ENCODE measurements at places on chromosomes 2 and 18.

DNA sequence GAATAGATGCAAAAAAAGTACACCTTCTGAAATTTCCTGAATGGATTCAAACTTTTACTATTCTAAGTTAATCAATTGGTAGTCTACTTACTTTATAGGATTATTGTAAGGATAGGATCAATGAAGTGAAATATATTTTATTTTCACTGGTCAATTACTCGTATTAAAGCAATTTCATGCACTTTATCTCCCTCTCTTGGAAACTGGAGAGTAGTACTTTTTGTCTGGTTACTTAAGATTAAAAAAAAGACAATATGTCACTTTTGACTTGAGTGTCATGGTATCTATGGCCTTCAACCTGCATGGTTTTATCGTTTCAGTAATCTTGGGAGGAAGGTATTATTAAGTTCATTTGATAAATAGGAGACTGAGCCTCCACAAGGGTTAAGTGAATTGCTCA, 1.0 kb upstream of the KYNU start:
- no peak for DNase-seq

DNA sequence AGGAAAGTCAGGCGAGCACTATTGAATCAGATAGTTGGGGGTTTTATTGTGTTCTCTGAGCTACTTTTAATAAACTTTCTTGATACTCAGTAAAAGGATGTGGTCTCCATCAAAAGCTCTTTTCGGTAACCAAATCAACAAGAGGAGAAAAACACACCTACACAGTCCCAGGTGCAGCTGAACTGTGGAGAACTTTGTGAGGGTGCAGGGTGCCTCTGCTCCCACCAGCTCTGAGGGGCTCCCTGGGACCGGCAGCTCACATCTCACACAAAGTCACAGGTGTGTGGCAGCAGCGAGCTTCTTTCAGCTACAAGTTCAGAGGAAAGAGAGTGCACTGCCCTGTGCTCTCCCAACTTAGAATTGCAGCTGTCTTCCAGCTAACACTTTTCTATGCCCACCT, 650.4 kb downstream of the RNF144A start:
- DNase-seq, result peak; percentile 83

- no peak for DNase-seq
These were observed 91.2 kb downstream of the GLI2 start for GRCh38 chr2:120826716-120827410.

DNA sequence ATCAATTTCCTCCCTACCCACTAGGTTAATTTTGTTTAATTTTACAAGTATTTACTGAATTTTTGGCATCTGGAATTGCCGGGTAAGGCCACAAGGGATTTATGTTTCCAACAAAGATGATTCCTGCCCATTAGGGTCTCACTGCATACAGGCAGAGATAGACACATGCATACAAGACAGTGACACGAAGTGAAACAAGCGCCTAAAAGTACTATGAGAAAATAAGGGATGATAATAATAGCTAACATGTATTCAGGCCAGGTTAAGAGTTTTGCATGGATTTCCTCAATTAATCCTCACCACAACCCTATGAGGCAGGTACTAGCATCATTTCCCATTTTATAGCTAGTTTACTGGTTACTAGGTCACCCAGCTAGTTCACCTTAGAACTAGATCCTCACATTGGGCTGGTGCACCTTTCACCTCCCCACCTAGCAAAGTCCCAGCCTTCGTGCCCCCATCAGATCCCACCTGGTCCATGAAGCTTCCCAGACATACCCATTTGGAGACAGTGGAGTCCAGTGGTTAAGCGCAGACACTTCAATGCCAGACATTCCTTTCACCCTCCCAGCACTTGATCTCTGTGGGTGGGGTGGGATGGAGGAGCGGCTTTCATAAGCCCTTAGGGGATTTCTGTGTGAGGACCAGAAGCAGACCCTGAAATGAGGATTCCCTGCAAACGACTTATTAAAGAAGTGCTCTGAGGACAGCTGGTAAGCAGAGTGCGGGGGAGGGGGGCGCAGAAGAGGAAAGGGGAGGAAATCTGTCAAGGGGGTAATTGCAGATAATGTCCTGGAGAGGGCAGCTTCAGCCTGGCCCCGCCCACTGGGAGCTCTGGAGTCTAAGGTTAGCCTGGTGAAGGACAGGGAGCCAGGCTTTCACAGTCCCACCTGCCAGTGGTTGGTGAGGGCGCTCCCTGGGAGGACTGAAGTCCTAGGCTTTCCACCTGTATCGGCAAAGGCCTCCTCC, 5.8 kb upstream of the DGUOK start:
- DNase-seq, result peak; percentile 39

DNA sequence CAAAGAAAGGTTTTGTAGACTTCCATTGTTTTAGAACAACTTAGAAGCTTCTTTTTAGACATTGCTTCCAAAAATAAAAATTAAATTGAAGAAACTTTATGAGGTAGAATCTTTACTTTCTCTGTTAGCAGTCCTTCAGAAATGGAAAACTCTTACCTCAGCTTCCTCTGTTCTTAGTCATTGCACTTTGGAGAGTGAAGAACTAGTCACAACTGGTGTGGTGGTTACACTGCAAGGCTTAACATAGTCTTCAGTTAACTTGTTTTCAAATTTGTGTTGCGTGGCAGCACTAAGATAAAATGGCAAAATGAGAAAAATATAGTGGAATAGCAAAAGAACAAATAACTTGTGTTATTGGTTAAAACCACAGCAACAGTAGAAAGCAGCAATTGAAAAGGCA, 332.6 kb downstream of the KIAA1328 start:
- DNase-seq, result no peak

- DNase-seq, result no peak
These were observed 92.7 kb downstream of the FAM124B start for GRCh38 chr2:224309176-224309575.

DNA sequence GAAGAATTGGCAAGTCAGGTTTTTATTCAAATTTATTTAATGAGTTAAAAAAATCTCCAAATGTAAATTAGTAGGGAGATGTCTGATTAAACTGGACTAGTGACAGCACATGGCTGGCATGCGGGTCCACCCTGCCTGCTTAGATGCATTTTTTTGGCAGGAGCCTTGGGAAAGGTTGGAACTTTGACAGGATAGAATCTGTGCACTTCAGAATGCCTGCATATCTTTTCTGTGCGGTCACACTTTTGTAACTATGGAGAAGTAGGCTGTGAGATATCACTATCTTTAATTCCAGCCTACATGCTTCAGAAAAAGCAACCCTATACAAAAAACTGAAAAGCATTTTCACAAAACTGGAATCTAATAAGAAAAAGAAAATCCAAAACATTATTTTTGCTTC, 317.8 kb downstream of the MBD2 start:
- no peak for DNase-seq

- peak; percentile 17 for DNase-seq
These were observed 4.6 kb downstream of the MLPH start for GRCh38 chr2:237491515-237492118.

GRCh38 chr2:236334122-236334876, 70.1 kb upstream of the ASB18 start:
- no peak for DNase-seq

- no peak for DNase-seq
These were observed 160.6 kb downstream of the DTNA start for GRCh38 chr18:34870555-34871310.

DNA sequence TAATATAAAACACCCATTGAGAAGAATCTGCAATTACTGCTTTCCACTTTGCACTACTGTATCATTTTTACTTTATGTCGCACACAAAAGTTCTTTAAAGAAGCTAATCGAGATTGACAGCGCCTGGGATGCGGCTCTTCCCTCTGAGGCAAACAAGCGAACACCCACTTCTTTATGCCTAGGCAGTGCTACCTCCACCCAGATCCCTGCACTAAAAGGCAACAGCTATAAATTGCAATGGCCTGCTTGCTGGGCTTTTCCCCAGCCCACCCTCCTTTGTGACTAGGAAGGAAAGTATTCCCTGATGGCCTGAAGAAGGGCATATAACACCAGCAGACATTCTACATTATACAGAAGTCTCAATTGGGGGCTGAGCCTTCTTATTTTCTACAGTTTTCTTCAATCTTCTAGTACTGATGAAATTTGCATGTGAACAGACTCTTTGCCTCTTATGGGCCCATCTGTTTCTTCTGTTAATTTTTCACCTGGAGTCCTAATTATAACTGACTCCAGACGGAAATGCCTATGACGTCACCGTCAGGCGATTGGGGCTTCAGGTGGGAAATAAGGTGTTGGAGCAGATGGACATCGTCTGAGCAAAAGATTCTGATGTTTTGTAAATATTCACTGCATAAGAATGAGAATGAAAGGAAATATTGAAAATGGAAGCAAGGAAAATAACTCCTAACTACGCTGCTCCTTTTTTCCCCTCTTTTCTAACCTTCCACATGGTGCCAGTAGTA, 138.9 kb upstream of the DCC start:
- no peak for DNase-seq

GRCh38 chr2:213145715-213146242, 5.6 kb downstream of the IKZF2 start:
- no peak for DNase-seq

GRCh38 chr2:85439986-85440385, 21.5 kb downstream of the SH2D6 start:
- DNase-seq, result peak; percentile 50

DNA sequence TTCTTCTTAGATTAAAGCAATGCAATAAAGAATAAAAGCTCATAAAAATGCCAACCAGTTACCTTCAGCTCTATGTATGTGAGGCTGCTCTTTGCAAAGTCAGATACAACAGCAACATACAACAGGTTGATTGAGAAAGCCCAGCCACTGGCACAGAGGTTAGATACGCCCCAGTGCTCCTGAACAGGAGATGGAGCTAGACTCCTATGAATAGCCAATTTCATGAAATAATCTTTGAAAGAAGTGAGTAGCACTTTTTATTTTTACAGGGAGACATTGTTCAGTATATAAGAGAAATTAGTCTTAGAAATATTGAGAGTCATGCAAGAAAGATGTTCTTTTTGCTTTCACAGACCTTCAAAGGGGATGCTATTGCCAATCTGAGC, 362.4 kb upstream of the MEX3C start:
- no peak for DNase-seq

GRCh38 chr2:28469304-28469703, 26.6 kb upstream of the PLB1 start:
- no peak for DNase-seq

GRCh38 chr2:84801811-84802210, 79.1 kb downstream of the TRABD2A start:
- no peak for DNase-seq

DNA sequence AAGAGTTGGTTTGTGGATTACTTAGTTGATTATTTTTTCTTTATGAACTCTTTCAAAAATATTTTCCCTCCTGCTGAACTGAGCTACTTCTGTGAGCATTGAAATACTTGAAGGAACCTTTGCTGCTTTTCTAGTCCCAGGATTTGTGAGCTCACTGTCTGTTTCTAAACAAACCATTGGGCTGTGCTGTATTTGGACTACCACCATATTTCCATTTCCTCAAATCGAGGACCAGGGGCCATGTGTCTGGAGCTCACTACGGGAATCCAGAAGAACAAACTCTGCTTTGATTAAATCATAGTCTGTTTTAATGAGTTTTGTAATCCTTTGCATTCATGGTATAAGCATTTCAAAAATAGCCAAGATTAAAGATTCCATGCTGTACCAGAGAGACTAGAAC, 1.3 kb downstream of the MRPL33 start:
- DNase-seq, result no peak

DNA sequence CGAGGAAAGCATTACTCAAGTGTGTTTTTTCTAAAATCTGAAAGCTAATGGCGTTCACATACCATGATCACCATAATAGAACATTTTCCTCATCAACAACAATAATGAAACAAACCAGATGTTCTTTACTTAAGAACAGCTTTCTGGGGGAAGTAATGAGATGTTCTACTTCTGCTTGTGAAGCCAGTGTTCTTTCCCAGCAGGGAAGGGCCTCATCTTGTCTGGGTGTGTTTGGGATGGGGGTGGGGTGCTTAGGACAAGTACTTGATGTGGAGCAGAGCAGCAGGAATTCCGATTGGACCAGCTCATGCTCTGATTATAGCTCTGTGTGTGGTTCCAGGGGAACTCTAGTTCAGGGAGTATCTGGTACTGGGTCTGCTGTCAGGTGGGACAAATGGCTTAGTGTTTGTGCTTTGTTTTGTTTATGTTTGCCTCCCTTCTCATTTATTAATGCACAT, 163.0 kb upstream of the NOSTRIN start:
- DNase-seq, result no peak

DNA sequence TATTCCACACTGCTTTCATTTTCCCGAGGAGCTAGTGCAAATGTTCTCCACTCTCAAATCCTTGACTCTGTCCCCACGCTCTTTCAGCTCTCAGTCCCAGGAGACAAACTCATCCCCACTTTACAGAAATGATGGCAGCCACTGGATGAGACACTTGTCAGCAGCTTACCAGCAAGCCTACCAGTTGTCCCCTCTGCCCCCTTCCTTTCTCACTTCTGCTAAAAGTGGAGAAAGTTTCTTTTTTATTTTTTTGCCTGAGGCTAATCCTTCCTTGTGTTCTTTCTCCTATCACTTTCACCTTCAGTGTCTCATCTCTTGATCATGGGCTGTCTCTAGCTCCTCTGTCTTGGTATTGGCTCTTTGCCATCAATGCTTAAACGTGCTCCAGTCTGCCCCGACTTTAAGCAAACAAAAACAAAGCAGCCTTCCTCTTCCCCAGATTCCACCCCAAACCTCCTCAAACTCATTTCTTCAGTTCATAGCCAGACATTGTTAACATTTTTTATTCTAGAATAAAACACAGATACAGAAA, 64.5 kb downstream of the TTC32 start:
- no peak for DNase-seq

GRCh38 chr2:112706170-112706664, 14.6 kb upstream of the NT5DC4 start:
- DNase-seq, result peak; percentile 76

- DNase-seq, result peak; percentile 57
These were observed 1.3 kb downstream of the DUSP2 start for GRCh38 chr2:96143848-96144480.

DNA sequence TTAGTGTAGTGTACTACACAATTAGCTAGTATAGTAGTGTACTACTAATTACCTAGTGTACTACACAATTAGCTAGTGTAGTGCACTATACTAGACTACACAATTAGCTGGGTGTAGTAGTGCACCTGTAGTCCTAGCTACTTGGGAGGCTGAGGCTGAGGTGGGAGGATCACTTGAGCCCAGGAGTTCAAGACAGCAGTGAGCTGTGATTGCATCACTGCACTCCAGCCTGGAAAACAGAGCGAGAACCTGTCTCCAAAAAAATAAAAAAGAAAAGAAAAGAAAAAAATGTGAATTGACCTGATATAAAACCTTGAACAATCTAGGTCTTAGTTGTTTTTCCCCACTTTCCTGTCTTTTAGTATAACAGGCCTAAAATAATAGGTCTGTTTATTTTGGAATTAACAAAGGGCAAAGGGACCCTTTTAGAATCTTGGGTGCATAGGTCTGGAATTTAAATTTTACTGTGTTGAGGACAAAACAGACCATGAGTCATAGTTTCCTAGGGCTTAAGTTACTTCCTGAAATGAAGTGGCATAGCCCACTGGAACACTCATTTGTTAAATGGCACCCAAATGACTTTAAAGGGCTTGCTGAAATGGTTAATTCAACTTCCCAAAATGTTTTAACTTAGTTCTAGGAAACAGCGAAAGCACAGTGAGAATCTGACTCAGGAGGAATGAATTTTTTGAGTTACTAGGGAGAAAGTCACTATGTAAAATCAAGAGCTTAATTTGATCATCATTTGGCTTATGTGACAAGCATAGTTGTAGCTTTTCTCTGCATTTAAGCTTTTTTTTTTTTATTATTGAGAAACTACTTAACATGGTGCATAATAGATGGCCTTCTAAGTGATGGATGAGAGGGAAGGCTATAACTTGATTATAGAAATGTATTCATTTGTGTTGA, 50.7 kb upstream of the ARL5A start:
- no peak for DNase-seq
